ENCODE measurements at places on chromosomes 11 and 22.

GRCh38 chr11:3933165-3933628, 77.7 kb downstream of the STIM1 start:
- no peak for DNase-seq

- no peak for DNase-seq
Measured at GRCh38 chr22:30865656-30866055, 102.9 kb downstream of the MORC2 start.

DNA sequence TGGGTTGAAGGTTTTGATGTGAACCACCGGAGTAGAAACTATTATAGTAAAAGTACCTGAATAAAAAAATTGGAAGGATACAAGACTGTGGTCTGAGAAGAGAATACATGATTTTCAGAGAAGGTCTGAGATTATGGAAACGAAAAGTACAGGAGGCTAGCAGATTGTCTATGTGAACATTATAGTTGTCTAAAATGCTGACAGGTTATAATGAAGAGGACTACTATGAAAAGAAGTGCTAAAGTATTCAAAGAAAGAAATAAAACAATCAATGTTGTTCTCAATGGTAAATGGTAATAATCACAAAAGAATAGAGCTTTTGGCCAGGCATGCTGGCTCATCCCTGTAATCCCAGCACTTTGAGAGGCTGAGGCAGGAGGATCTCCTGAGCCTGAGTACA, 34.0 kb downstream of the RAB6A start:
- DNase-seq: no peak

DNA sequence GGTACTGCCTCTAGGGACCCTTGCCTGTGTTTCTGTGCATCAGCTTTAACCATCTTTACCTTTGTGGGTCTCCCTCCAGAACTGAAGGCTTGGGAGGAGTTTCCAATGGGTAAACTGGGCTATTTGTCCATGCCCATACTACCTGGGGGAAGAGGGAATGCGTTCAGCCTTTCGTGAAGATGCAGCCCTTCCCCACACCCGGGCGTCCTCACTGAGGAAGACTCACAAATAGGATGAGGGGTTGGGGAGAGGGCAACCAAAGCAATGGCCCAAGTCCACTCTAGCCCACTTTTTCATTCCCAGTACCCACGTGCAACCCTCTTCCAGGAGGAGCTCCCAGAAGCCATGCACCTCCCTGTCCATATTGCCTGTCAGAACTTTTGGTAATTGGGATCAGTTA, 61.8 kb upstream of the ADA2 start:
- DNase-seq: no peak

DNA sequence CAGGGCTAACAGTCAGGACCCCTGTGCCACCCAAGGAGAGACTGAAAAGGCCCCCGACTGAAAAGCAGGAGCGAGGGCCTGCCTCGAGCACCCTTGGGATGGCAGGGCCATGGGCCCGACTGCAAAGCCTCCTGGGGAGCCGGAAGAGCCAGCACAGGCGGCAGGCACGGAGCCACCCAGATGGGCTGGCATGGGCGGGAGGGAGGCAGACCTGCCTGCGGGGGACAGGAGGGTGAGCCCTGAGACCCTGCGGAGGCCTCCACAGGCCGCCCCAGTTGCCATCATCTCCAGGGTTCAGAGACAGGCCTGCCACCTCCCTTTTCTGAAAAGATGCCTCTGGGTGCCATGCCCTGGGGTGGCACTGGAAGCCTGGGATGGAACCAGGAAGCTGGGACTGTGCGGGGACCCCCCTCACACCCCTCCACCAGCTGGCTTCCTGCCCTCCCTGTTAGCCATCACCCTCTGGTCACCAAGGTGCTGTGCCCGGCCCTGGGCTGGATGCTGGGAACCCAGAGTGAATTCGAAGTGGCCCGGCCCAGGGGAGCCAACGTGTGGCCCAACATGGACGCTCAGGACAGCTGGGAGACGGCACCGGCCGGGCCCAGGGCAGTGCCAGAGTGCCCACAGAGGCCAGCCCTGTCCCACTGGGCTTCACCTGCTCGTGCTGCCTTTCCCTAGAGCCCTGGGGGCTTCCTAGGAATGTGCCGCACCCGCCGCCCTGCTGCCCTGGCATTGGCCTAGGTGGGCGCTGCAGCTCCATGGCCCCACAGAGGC, 13.8 kb downstream of the TSPAN32 start:
- no peak for DNase-seq

GRCh38 chr22:42169055-42169469, 38.5 kb upstream of the CYP2D6 start:
- DNase-seq: peak; percentile 83

GRCh38 chr11:132158091-132158490, 787.7 kb downstream of the NTM start:
- peak; percentile 54 for DNase-seq

GRCh38 chr11:20754933-20755332, 85.5 kb downstream of the NELL1 start:
- DNase-seq: peak; percentile 59

GRCh38 chr22:45262195-45262930, 21.7 kb upstream of the KIAA0930 start:
- no peak for DNase-seq

DNA sequence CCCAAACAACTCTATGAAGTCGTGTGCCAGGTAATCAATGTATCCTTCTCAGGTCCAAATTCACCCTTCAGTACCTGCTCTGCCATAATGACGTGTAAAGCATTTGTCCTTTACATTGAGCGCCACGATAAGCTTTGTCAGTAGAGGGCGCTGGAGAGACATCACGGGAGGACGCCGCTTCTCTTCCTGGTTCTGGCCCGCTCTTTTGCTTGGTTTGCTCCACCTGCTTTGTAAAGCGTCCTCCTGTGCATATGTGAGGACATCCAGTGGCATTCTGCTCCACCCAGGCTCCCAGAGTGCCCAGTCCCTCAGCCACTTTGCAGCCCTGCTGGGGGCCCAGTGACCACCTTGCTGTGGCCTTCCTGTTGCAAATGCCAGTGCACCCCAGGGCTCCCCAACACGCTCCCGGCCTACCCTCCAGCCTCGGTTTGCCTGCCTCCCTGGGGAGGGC, 61.1 kb downstream of the WT1 start:
- peak; percentile 91 for DNase-seq

DNA sequence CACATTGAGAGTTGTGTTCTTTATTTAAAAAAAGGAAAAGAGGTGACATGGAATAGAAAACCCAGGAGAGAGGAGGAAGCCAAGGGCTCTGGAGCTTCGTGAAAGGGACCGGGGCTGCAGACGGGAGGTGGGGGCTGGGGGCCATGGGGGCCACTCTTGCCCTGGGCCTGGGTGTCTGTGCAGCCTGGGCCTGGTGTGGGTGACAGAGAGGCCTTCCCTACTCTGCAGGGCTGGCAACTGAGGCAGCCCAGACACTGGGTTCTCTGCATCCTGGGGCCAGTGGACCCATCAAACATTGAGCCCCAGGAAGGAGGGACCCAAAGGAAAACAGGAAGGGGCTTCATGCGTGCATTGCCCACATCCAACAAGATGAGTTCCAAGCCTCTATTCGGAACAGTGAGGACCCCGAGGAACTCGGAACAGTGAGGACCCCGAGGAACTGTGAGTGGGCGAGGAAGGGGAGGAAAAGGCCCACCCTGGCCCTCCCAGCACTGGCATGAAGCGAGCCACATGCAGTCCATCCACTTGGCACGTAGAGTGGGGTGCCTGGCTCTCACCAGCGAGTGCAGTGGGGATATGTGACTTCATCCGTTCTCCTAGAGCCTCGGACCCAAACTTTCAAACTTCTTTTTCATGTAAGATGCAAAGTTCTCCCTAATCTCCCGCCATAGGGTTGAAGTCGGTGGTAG, 1121.6 kb downstream of the BRD1 start:
- DNase-seq: no peak

DNA sequence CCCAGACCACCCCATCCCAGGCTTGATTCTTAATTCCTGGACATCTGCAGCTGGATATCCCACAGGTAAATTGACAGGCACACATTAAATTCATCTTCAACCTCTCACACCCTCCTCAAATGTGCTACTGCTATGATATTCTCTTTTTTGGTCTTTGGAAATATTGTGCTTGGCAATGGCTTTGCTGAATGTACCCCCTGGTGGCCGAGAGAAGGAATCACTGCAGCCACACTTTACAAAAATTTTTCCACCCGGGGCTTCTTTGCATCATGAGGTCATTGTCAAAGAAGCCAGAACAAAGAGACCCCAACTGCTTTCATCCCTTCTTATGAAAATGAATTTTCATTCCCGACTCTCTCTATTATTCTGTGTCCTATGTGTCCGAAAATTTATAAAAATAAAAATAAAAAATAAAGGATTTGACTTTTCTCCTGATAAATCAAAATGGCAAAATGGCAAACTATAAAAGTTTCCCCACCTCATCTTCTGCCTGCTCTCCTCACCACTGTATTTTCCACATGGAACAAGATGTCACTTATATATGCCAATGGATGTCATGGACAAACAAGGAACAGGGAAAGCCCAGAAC, 15.0 kb upstream of the CYB5R2 start:
- DNase-seq: peak; percentile 37

DNA sequence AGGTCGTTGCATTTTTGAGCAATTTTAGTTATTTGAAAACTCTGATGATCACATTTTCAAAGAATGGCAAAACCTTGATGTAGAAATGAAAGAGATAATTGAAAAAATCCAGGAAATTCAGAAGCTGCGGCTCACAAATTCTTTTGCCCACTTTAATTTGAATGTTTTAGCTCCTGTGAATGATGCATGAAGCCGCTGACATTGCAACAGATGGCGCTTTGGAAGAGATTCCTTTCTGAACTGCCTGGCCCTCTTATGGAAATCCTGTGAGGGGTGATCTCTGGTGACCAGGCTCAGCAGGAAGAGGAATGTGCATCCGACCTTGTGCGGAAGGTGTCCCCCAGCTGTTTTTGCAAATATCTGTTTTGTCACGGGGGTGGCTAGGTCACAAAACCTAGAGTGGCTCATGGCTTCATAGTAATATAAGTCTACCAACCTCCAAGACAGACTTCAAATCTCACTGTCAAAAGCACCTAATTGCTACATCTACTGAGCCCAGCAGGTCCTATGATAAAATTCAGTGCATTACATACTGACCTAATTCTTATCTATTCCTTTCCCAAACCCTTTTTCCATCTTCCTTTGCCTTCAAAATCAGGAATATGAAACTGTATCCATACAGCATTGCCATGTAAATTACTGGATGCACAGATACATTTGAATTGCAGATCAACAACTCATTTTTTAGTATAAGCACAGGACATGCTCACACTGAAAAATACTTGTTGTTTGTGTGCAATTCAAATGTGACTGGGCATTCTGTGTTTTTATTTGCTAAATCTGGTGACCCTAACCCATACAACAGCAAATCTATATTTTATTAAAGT, 412.7 kb downstream of the ETS1 start:
- no peak for DNase-seq

- DNase-seq: no peak
Measured at GRCh38 chr11:28448186-28448585, 340.0 kb downstream of the METTL15 start.

DNA sequence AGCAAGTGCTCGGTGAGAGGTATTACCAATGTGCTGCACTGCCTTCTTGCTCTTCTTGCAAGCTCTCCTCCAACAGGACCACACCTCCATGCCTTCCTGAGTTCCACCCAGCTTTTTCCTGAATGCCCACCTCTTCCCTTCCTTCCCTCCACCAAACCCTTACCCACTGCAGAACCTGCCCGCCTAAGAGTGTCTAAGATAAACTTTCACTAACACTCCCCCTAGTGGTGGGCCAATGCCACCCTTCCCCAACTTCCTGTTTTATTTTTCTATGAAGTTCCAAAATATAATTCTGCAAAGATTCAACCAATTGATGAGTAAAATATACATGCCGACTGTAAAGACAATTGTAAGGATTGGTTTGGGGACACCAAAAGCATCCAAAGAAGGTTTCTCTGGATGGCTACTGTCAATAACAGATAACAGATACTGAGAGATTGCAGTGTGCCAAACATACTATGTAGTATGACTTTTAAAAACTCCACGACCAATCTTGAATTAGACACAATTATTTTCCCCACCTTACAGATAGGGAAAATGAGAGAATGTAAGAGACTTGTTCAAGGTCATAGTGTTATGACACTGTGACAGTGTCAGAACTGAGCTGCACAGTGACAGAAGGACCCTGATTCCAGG, 38.6 kb upstream of the BMAL1 start:
- DNase-seq: peak; percentile 81

GRCh38 chr22:19107730-19108074, 14.5 kb downstream of the DGCR2 start:
- DNase-seq: no peak

GRCh38 chr22:45781459-45781858, 109.8 kb downstream of the ATXN10 start:
- no peak for DNase-seq

All from OCI-M1 (cell line).